Esophagus muscularis mucosa (tissue), 4 donors: ENCODE measurements at places on chromosomes 13 and 19. TPM values are rescaled to one million over a fixed set of nuclear protein-coding genes. Genes with fewer than 3 reads are reported as not detected.

GRCh38 chr13:26344980-26345379 lies 91.1 kb downstream of the CDK8 start:
- no peaks in the 10 kb centered on the region for H3K4me1 ChIP-seq
- H3K27ac ChIP-seq = no peak overlapping the region
- no peaks in the 10 kb centered on the region for H3K27me3 ChIP-seq
- no peak for DNase-seq

GRCh38 chr13:71137101-71137500 lies 729.9 kb downstream of the DACH1 start:
- no peak overlapping the region for H3K27ac ChIP-seq
- no peak for DNase-seq
- H3K27me3 ChIP-seq = no peaks in the 10 kb centered on the region
- no peak overlapping the region for H3K4me3 ChIP-seq

- H3K36me3 ChIP-seq = no peaks in the 10 kb centered on the region
- no peaks in the 10 kb centered on the region for H3K4me1 ChIP-seq
- no peak for DNase-seq
Measured at GRCh38 chr19:51460164-51460992, 2.1 kb upstream of the SIGLEC8 start.

FCAR gene
- 6.3 TPM for total RNA-seq

DNA sequence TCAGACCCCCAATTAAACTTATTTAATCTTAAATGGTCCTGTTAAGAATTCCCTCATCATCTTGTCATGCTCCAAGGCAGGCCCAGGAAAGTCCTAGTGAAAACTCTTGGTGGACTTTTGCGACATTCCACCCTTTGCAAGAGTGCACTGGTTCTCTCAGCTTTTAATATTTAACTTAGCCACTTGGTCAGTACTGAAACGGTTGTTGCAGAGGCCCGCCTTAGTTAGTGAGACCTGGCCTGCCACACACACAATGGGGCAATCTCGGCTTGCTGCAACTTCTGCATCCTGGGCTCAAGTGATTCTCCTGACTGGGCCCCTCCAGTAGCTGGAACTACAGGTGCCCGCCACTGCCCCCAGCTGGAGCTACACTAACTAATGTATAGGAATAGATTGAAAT lies 1366.0 kb downstream of the UQCRFS1 start:
- H3K27ac ChIP-seq = no peak overlapping the region
- no peaks in the 10 kb centered on the region for H3K27me3 ChIP-seq
- H3K4me3 ChIP-seq = no peak overlapping the region
- H3K36me3 ChIP-seq = no peaks in the 10 kb centered on the region
- H3K4me1 ChIP-seq = no peaks in the 10 kb centered on the region

DNA sequence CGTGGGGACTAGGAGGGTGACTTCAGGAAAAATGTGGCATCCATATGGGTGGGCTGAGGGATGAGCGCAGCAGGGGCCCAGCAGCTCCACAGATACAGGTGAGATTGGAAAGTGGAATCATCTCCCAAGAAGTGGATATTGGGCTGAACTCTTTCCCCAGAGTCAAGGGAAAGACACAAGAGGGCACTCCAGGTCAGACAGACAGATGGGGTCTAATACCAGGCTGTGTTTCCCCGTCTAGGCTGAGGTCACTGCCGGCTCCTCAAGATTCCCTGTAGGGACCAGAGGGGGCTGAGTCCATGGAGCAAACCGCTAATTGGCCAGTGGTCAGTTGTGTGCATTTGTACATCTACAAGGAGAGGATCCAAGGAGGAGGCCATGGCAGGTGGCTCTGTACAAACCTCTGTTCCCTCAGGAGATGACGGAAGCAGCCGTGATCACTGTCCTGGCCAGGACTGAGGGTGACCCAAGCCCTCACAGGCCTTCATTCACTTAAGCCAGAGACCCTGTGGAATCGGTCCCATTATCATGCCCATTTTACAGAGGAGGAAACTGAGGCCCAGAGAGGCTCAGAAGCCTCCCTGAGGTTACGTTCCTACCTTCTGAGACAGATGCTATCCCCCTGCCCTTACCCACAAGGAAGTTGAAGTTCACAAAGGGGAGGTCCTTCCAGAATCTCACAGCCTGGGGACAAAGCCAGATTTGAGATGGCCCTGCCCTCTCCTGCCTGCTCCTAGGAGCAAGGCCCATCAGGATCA lies 14.9 kb upstream of the IGLON5 start:
- H3K4me1 ChIP-seq = no peaks in the 10 kb centered on the region
- H3K4me3 ChIP-seq = no peak overlapping the region
- no peaks in the 10 kb centered on the region for H3K27me3 ChIP-seq
- DNase-seq = no peak

- peak; percentile 91 for DNase-seq
- no peaks in the 10 kb centered on the region for H3K36me3 ChIP-seq
- peak overlapping the region; percentile 94 for H3K27ac ChIP-seq
- H3K4me1 ChIP-seq = peaks cover 100% of the 10 kb centered on the region
Measured at GRCh38 chr19:6060600-6061375, 49.5 kb downstream of the RFX2 start.

GSX1 gene
- total RNA-seq = not detected

GRCh38 chr13:40363653-40364052 lies 302.8 kb downstream of the FOXO1 start:
- peaks cover 11% of the 10 kb centered on the region for H3K4me1 ChIP-seq
- no peak for DNase-seq
- no peak overlapping the region for H3K4me3 ChIP-seq
- no peak overlapping the region for H3K27ac ChIP-seq

DNA sequence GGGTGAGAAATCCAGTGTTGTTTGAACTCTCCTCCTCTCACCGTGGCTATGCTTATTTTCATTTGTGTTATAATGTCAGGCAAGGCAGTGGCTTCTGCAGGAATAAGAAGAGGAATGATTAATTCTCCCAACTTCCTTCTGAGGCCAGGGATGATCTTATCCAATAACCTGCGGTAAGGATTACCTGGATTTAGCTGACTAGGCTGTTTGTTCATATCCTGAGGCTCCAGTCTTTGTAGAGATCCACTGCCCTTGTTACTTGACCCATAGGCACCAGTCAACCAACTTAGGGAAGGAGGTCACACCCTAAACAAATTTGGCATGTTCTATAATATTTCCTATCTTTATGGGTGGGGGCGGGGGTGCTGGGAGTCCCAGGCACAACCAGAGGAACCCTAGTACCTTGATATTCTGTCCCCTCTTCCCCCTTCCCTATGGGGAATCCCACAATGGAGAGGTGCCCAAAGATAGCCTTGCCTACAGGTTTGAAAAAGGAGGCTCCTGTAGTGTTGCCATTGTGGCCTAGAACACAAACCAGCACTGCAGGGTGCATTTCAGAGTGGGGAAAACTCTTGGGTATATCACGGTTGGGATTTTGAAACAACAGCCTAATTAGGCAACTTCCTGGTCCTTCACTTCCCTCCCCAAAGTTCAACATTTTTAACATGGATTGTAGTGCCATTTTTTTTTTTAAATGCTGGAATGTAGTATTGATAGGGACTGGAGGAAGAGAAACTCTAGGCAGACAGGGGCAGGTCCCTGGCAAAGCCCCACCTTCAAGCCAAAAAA lies 977.5 kb upstream of the SPRY2 start:
- no peak for DNase-seq
- H3K4me3 ChIP-seq = no peak overlapping the region
- no peaks in the 10 kb centered on the region for H3K4me1 ChIP-seq
- H3K27ac ChIP-seq = no peak overlapping the region
- no peaks in the 10 kb centered on the region for H3K27me3 ChIP-seq

- peaks cover 49% of the 10 kb centered on the region for H3K36me3 ChIP-seq
- no peaks in the 10 kb centered on the region for H3K27me3 ChIP-seq
- DNase-seq = no peak
Measured at GRCh38 chr13:36323951-36324566, 22.1 kb downstream of the SPART start.

DNA sequence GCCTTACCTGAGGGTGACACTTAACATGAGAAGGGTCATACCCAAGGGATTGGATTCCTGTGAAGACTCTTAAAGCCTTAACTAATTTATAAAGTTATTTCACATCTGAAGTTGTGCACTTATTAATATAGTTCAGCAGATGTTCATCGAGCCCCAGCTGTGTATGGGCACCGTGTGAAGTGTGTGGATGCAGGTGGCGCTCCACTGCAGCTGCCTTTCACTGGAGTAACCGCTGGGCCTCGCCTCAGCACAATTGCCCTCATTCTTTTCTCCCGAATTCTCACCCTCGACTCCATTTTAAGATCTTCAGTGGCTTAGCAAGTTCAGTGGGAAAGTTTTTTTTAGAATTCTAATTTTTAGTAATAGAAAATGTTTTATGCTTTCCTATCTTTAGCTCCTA lies 66.2 kb downstream of the DPY19L3 start:
- H3K27me3 ChIP-seq = no peaks in the 10 kb centered on the region
- no peak for DNase-seq
- H3K27ac ChIP-seq = no peak overlapping the region
- H3K4me3 ChIP-seq = no peak overlapping the region

C19orf67 gene
- total RNA-seq = not detected

DNA sequence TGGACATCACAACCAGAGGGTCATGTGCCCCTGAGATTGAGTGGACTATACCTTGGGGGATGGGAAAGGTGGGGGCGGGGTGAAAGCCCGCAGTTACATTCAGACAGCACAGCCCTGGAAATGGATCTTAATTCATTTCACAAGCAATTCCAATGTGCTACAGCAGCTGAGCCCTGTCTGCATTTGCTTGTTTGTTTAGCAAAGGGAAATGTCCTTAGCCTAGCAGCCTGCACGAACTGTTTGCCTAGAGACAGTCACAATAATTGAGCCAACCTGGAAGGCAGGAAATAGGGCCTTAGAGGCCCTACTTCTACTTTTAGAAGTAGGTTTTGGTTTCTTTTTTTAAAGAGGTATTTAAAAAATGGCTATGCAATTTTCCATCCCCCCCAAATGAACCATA lies 177.3 kb upstream of the KL start:
- no peak overlapping the region for H3K4me3 ChIP-seq
- peak; percentile 12 for DNase-seq
- peak overlapping the region; percentile 22 for H3K27ac ChIP-seq
- peaks cover 24% of the 10 kb centered on the region for H3K4me1 ChIP-seq

ZNF570 gene
- total RNA-seq = 7.8 TPM

ERVK3-1 gene
- 34.5 TPM for total RNA-seq

DNA sequence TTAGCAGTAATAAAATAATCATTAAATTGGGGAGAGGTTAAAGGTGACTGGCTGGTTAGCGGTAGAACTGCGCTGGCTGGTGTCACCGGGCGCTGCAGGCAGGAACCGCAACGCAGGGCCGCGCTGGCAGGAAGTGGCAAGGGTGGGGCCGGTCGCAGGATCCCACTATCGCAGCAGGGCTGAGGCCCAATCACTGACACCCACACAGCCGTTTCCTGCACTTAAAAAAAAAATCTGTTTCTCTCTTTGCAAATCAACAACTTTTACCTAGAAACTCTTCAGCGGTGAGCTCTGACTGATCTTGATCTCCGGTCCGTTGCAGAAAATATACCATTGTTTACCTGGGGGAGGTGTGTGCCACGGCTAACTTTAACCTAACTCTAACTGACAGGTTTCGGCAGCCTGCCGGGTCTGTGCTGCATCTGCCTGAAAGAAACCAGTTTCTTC lies 46.9 kb downstream of the KLF2 start:
- DNase-seq = no peak
- no peak overlapping the region for H3K4me3 ChIP-seq
- H3K27me3 ChIP-seq = no peaks in the 10 kb centered on the region
- H3K36me3 ChIP-seq = peaks cover 29% of the 10 kb centered on the region
- H3K4me1 ChIP-seq = peaks cover 64% of the 10 kb centered on the region
- H3K27ac ChIP-seq = no peak overlapping the region

GARIN5A gene
- not detected for total RNA-seq

DNA sequence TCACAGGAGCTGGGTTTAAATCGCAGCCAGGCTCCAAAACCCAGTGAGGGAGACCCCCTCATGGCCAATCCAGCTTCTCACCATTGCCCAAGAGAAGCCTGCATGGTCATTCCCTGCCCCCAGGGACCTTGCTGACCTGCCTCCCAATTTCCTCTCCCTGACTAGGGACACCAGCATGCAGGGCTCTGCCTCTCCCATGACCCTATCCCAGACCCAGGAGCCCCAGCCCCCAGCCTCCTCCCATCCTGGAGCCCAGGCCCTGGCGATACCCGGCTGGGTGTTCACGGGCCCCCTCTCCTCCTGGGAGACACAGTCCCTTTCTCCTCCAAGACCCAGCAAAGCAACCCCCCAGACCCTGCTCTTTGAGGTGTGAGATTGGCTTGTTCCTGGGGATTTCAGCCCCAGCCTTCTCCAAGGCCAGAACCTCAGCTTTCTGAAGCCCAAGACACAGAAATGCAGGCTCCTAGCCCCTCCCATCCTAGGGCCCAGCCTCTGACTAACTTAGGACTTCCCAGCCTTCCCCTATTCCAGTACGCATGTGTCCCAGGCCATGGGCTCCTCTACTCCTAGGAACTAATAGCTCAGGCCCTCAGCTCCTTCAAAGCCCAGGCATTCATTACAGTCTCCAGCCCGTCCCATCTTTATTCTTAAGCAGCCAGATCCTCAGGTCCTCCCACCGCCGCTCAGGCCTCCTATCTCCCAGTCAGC lies 1.1 kb downstream of the GYS1 start:
- H3K27ac ChIP-seq = peak overlapping the region; percentile 93
- peaks cover 37% of the 10 kb centered on the region for H3K36me3 ChIP-seq
- no peaks in the 10 kb centered on the region for H3K27me3 ChIP-seq
- no peak for DNase-seq
- peaks cover 36% of the 10 kb centered on the region for H3K4me1 ChIP-seq

ZNF708 gene
- 5.2 TPM for total RNA-seq

PEAK3 gene
- 2.3 TPM for total RNA-seq

- no peaks in the 10 kb centered on the region for H3K36me3 ChIP-seq
- peak overlapping the region; percentile 81 for H3K27ac ChIP-seq
- peak overlapping the region; percentile 43 for H3K4me3 ChIP-seq
- no peak for DNase-seq
- peaks cover 12% of the 10 kb centered on the region for H3K4me1 ChIP-seq
- no peaks in the 10 kb centered on the region for H3K27me3 ChIP-seq
Measured at GRCh38 chr19:49128545-49129237, 9.3 kb downstream of the PPFIA3 start.

GRCh38 chr19:36528921-36529518 lies 949 bp upstream of the ZNF260 start:
- H3K4me3 ChIP-seq = peak overlapping the region; percentile 67
- no peak for DNase-seq
- H3K36me3 ChIP-seq = peaks cover 2% of the 10 kb centered on the region
- H3K4me1 ChIP-seq = peaks cover 30% of the 10 kb centered on the region
- peak overlapping the region; percentile 93 for H3K27ac ChIP-seq
- H3K27me3 ChIP-seq = no peaks in the 10 kb centered on the region

LMTK3 gene
- total RNA-seq = 0.32 TPM

GRCh38 chr19:27861411-27861975 lies 1351.5 kb downstream of the UQCRFS1 start:
- peak; percentile 70 for DNase-seq
- no peaks in the 10 kb centered on the region for H3K4me1 ChIP-seq

GIPC3 gene
- 4.1 TPM for total RNA-seq

GRCh38 chr13:22893204-22893603 lies 287.6 kb upstream of the SGCG start:
- no peak overlapping the region for H3K4me3 ChIP-seq
- no peaks in the 10 kb centered on the region for H3K36me3 ChIP-seq
- DNase-seq = no peak
- no peaks in the 10 kb centered on the region for H3K4me1 ChIP-seq
- no peak overlapping the region for H3K27ac ChIP-seq
- no peaks in the 10 kb centered on the region for H3K27me3 ChIP-seq

ZNF677 gene
- total RNA-seq = 15.6 TPM

CLIP3 gene
- total RNA-seq = 62.9 TPM

GRCh38 chr13:97654236-97654635 lies 220.3 kb downstream of the RAP2A start:
- no peaks in the 10 kb centered on the region for H3K27me3 ChIP-seq
- H3K36me3 ChIP-seq = no peaks in the 10 kb centered on the region
- no peaks in the 10 kb centered on the region for H3K4me1 ChIP-seq
- H3K4me3 ChIP-seq = no peak overlapping the region
